ENCODE measurements at places on chromosomes 1 and 21.
A peak's percentile ranks its signal among the peaks of the same experiment; 100 is the strongest.

- H3K27me3 ChIP-seq, result peaks cover 4% of the 10 kb centered on the region
- no peak for DNase-seq
- no peak overlapping the region for H3K27ac ChIP-seq
- no peak overlapping the region for H3K4me3 ChIP-seq
- peaks cover 6% of the 10 kb centered on the region for H3K36me3 ChIP-seq
Measured at GRCh38 chr1:88311907-88312306, 372.2 kb upstream of the PKN2 start.

DNA sequence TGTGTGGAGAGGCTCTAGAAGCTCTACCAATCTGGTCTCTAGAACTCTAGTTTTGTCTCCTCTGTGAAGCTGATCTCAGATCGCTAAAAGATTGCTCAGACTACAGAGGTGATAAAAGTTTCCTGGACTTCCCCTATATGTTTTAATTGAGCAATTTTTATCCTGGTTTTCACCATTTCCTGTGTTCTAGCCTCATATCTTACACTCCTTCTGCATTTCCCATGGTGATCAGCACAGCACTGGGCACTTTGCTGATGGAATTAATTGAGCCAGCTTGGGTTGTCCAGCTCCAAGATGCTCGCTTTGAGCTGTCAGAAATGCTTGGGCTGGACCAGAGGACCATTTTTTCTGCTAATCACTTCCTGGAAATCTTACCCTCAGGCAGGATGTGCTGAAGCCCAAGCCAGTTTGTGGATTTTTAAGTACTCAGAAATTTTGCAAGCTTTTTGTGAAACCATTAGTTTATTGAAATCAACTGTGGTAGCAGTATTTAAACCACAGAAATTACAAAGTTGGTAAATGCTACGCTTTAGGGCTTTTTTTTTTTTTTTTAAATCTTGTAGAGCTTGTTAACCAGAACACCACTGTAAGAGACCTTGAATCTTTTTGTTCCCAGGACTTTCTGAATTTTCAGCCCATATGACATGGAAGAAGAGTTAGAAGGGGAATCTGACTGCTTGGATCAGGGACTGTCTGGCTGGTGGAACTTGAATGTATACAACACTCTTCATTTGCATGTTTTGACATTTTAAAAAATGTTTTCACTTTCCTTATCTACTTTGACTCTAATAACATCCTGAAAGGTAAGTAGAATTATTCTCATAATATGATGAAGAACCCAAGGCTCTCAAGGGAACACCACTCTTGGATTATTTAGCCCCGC is 28.4 kb downstream of the CD48 start:
- H3K4me3 ChIP-seq, result peak overlapping the region; percentile 51
- H3K36me3 ChIP-seq, result peaks cover 72% of the 10 kb centered on the region
- peaks cover 64% of the 10 kb centered on the region for H3K4me1 ChIP-seq
- no peaks in the 10 kb centered on the region for H3K27me3 ChIP-seq

GRCh38 chr21:29299916-29300806 is 1.4 kb downstream of the BACH1 start:
- H3K27me3 ChIP-seq, result no peaks in the 10 kb centered on the region
- peak overlapping the region; percentile 98 for H3K27ac ChIP-seq
- DNase-seq, result peak; percentile 88
- H3K4me3 ChIP-seq, result peak overlapping the region; percentile 91
- no peaks in the 10 kb centered on the region for H3K36me3 ChIP-seq

GRCh38 chr1:180228648-180229482 is 1.2 kb upstream of the LHX4 start:
- peak overlapping the region; percentile 88 for H3K4me3 ChIP-seq
- DNase-seq, result no peak
- no peak overlapping the region for H3K27ac ChIP-seq
- H3K36me3 ChIP-seq, result no peaks in the 10 kb centered on the region
- peaks cover 74% of the 10 kb centered on the region for H3K27me3 ChIP-seq

DNA sequence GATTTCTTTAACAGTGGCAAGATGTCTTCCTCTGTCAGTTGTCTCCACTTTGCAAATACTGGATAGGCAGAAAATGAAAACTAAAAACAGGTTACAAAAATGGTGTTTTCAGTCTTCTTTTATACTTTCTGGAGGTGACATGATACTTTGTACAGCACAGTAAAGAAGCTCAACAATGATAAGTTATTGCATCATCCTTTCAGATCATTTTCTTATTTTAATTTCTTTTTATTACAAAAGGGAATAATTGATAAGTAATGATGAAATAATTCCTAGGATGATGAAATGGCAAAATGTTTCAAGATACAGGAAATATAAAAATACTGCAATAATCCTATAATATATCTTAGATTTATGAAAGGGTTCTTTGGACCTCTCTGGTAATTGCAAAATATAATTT is 16.5 kb downstream of the GORAB start:
- DNase-seq, result no peak
- no peak overlapping the region for H3K27ac ChIP-seq
- H3K4me1 ChIP-seq, result no peaks in the 10 kb centered on the region
- no peak overlapping the region for H3K4me3 ChIP-seq

DNA sequence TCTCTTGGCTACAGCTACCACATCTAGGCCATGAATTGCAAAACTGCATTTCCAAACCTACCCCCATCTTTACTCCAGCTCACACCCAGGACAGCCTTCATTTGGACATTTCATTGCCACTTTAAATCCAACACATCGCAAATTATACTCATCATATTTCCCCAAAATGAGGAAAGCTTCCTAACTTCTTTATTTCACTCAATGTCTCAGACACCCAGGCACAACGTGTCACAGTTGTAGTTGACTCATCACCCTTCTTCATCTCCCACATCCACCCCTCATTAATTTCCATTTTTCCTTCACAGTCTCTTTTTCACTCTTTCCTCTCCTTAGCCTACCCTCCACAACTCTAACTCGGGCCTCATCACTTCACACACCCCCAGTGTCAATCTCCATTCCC is 6.7 kb downstream of the OTUD7B start:
- H3K4me3 ChIP-seq, result no peak overlapping the region
- peaks cover 82% of the 10 kb centered on the region for H3K27me3 ChIP-seq
- no peaks in the 10 kb centered on the region for H3K4me1 ChIP-seq
- H3K36me3 ChIP-seq, result no peaks in the 10 kb centered on the region

GRCh38 chr21:45364468-45365185 is 40.3 kb upstream of the COL18A1 start:
- no peaks in the 10 kb centered on the region for H3K36me3 ChIP-seq
- no peaks in the 10 kb centered on the region for H3K27me3 ChIP-seq
- no peak overlapping the region for H3K4me3 ChIP-seq
- H3K27ac ChIP-seq, result no peak overlapping the region

- H3K27ac ChIP-seq, result no peak overlapping the region
- H3K4me3 ChIP-seq, result no peak overlapping the region
- H3K4me1 ChIP-seq, result no peaks in the 10 kb centered on the region
- no peaks in the 10 kb centered on the region for H3K36me3 ChIP-seq
- DNase-seq, result no peak
Measured at GRCh38 chr1:157359314-157360022, 192.8 kb downstream of the FCRL5 start.

GRCh38 chr1:48362901-48363300 is 109.1 kb downstream of the SPATA6 start:
- H3K4me1 ChIP-seq, result no peaks in the 10 kb centered on the region
- no peaks in the 10 kb centered on the region for H3K36me3 ChIP-seq
- H3K4me3 ChIP-seq, result no peak overlapping the region

GRCh38 chr1:22830041-22830566 is 119.5 kb downstream of the EPHB2 start:
- no peaks in the 10 kb centered on the region for H3K36me3 ChIP-seq
- no peak for DNase-seq
- no peak overlapping the region for H3K4me3 ChIP-seq
- peaks cover 18% of the 10 kb centered on the region for H3K27me3 ChIP-seq

GRCh38 chr1:59687081-59687480 is 127.7 kb upstream of the HOOK1 start:
- no peaks in the 10 kb centered on the region for H3K4me1 ChIP-seq
- peak overlapping the region; percentile 86 for H3K27ac ChIP-seq
- H3K36me3 ChIP-seq, result no peaks in the 10 kb centered on the region
- no peak for DNase-seq

GRCh38 chr1:45297666-45298356 is 28.9 kb upstream of the HPDL start:
- peak overlapping the region; percentile 9 for H3K27ac ChIP-seq
- H3K4me1 ChIP-seq, result no peaks in the 10 kb centered on the region
- DNase-seq, result no peak
- no peaks in the 10 kb centered on the region for H3K36me3 ChIP-seq
- H3K4me3 ChIP-seq, result no peak overlapping the region
- H3K27me3 ChIP-seq, result no peaks in the 10 kb centered on the region

DNA sequence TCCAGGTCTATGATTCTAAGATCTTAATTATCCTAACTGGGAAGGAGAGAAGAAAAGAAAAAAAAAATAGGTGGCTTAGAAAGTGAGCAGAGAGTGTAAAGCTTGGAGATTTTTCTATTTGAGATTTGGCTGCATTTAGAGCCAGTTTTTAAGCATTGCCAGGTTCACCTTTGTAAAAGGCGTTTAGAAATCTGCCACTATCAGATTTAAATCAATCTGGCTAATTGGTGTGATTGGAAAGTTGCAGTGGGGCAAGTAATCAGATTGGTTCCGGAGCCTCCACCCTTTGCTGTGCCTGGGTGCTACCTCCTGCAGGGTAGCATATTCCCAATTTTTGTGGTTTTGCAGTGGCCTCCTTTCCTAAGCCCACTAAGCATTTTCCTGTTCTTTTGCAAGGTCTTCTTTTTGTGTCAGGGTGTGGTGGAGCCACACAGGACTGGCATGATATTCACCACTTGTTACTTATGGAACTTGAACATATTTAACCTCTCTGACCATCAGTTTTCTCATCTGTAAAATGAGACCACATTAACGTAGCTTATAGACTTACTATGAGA is 48.5 kb upstream of the PPP2R5A start:
- no peaks in the 10 kb centered on the region for H3K36me3 ChIP-seq
- DNase-seq, result no peak
- no peaks in the 10 kb centered on the region for H3K4me1 ChIP-seq
- no peaks in the 10 kb centered on the region for H3K27me3 ChIP-seq

DNA sequence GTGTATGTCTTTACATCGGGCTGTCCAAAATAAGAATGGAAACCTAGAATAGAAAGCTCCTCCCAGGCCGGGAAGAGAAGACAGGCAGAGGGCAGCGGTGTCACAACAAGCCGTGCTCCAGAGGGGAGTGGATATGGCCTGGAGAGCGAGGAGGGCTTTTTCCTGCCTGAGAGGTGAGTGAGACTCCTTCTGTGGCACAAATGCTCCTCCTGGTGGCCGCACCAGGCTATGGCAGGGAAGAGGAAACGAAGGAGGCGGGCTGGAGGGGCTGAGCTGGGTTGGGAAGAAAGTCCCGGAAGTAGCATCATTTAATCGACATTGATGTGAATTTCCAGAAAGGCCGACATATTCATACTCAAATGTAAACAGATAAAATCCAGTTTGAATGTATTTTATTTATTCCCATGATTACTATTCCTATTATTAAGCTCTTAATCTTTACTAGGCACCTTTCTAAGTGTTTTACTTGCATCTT is 54.7 kb downstream of the MEF2D start:
- no peaks in the 10 kb centered on the region for H3K36me3 ChIP-seq
- peaks cover 60% of the 10 kb centered on the region for H3K27me3 ChIP-seq
- H3K27ac ChIP-seq, result no peak overlapping the region
- peak; percentile 71 for DNase-seq
- H3K4me1 ChIP-seq, result peaks cover 6% of the 10 kb centered on the region

Measured in naive B cell (primary cell).